Ascending aorta (tissue), 2 donors: ENCODE measurements at places on chromosomes 7 and 10. TPM values are rescaled to one million over a fixed set of nuclear protein-coding genes. Genes with fewer than 3 reads are reported as not detected.

Gene CLDN4
- 0.21 TPM for total RNA-seq

DNA sequence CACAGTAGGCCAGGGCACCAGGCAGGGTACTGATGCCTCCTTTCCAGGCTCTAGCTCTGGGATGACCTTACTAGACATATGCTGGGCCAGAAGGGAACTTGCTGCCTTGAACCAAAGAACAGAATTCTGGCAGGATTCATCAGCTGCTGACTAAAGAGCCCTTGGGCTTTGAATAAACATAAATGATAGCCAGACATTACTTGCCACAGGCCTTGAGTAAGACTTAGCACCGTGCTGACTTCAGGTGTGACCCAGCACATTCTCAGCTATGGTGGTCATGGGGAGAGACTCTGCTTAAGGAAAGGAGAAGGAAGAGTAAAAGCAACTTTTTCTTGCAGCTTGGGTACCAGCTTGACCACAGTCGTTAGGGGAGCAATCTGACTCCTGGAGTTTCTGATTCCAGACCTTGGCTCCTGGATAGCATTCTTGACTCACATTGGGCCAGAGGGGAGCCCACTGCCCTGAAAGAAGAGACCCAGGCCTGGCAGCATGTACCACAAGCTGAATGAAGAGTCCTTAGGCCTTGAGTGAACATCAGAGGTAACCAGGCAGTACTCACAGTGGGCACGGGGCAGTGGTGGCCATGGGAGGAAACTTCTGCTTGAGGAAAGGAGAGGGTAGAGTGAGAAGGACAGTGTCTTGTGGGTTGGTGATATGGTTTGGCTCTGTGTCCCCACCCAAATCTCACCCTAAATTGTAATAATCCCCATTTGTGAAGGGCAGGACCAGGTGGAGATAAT is 926.1 kb upstream of the SORCS1 start:
- H3K27ac ChIP-seq: no peak overlapping the region
- no peak overlapping the region for H3K4me3 ChIP-seq
- no peaks in the 10 kb centered on the region for H3K27me3 ChIP-seq
- no peaks in the 10 kb centered on the region for H3K36me3 ChIP-seq
- no peaks in the 10 kb centered on the region for H3K4me1 ChIP-seq
- no peak for DNase-seq

Gene HEPACAM2
- total RNA-seq: not detected

- H3K27ac ChIP-seq: no peak overlapping the region
- H3K4me3 ChIP-seq: no peak overlapping the region
- H3K27me3 ChIP-seq: no peaks in the 10 kb centered on the region
- DNase-seq: no peak
Measured at GRCh38 chr10:111967116-111967515, 216.4 kb downstream of the GPAM start.

DNA sequence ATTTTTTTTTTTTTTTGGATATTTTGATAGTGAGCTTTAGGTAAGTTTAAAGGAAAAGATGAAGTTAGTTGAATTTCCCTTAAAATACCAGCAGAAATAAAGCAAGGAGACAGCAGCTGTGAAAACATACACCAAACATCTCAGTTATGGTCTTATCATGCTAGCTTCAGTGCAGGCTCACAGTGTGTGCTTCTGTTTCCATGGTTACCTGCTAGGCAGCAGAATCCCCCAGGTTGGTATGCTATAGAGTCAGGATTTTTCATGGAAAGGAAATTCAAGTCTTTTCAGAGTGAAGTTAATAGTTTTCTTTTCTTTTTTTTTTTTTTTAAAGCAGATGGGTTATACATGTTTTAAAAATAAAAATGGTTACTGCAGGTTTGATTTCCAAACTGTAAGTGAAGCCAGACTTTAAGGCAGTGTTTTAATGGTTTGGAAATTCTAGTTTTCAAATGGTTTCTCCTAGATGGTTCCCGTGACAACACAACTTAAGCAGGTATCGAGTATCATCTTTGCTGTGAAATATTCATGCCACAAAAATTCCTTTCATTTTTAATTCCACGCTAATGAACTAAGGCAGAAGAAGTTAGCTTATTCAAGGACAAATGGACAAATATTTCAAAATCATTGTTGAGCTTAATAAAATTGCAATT is 230.9 kb downstream of the BICC1 start:
- H3K27me3 ChIP-seq: no peaks in the 10 kb centered on the region
- no peaks in the 10 kb centered on the region for H3K36me3 ChIP-seq
- H3K4me1 ChIP-seq: no peaks in the 10 kb centered on the region
- no peak overlapping the region for H3K27ac ChIP-seq
- H3K4me3 ChIP-seq: no peak overlapping the region

DNA sequence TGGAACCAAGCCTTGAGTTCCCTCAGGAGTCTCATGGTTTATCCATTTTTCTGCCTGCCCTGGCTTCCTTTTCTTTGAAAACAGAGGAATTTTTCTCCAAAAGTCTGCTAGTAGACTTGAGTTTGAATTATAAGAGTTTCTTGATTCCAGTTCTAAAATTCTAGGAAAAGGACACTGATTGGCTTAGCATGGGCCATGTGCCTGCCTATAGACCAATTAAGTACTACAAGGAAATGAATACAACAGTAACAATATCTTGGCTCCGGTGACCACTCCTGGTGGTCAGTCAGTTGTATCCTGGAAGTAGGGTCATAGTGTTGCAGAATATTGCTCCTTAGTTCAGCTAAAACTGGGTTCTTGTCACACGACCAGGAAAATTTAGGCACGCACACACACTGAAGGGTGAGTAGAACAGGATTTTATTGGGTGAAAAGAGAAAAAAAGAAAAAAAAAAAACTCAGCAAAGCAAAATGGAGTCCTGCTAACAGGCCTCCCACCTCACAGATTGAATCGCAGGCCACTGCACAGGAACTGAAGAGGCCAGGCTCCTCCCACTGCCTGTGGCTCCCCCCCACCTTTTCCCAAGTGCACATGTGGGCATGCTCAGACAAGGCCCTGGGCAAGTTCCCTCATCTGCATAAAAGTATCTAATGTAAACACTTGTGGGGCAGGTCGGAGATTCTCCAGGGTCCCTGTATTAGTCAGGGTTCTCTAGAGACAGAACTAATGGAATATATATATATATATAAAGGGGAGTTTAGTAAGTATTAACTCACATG is 155.1 kb downstream of the LYZL1 start:
- no peaks in the 10 kb centered on the region for H3K36me3 ChIP-seq
- no peaks in the 10 kb centered on the region for H3K4me1 ChIP-seq
- DNase-seq: no peak
- H3K27me3 ChIP-seq: no peaks in the 10 kb centered on the region

Gene IL6
- total RNA-seq: 37.3 TPM

- DNase-seq: no peak
- no peak overlapping the region for H3K27ac ChIP-seq
- H3K4me1 ChIP-seq: no peaks in the 10 kb centered on the region
- no peaks in the 10 kb centered on the region for H3K36me3 ChIP-seq
Measured at GRCh38 chr7:32075612-32076011, 5.4 kb upstream of the PDE1C start.

Gene ENO4
- not detected for total RNA-seq

DNA sequence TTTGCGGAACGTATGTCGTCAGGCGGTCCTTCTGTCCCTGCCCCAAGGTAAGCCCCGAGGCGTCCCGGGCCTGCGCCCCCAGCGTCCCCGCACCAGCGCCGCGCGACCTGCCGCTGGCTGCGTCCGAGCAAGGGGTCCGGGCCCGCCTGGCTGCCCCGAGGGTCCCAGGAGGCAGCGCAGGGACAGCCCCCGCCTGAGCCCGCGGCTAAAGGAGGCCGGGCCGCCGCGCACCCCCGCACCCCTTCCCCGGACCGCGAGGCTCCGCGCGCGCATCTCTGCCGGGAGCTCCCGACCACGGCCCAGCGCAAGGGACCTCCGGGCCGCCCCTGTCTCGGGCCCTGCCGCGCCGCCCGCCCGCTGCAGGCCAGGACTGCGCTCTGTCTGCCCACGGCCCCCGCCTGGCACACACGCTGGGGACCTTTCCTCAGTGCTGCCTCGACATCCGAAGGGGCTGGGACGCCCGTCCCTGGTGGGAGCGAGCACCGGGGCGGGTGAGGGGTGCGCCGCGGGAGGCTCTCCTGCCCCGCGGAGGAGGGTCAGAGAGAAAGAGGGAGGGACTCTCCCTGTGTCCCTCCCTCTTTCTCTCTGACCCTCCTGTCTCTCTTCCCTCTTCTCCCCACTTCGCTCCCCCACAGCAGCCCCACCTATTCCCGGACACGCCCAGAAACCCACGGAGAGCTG is 25.0 kb downstream of the SHH start:
- H3K4me1 ChIP-seq: no peaks in the 10 kb centered on the region
- DNase-seq: no peak
- H3K27me3 ChIP-seq: no peaks in the 10 kb centered on the region
- H3K36me3 ChIP-seq: peaks cover 8% of the 10 kb centered on the region

Gene CPA1
- total RNA-seq: not detected

Gene ATRNL1
- total RNA-seq: 15.4 TPM

Gene SMO
- total RNA-seq: 12.9 TPM

DNA sequence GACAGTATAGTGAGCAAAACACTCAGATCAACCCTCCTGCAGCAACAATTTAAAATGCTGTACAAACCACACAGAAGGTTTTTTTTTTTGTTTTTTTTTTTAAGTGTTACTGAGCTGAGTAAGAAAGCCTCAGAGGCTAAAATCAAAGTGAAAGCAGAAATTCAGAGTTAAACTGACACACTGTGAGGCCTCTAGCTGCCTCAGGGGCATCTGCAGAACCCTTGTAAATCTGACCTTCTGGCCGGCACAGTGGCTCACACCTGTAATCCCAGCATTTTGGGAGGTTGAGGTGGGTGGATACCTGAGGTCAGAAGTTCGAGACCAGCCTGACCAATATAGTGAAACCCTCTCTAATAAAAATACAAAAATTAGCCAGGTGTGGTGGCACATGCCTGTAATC is 7.4 kb upstream of the GNA12 start:
- H3K27me3 ChIP-seq: no peaks in the 10 kb centered on the region
- no peak overlapping the region for H3K27ac ChIP-seq
- no peak for DNase-seq
- H3K36me3 ChIP-seq: no peaks in the 10 kb centered on the region
- H3K4me1 ChIP-seq: no peaks in the 10 kb centered on the region

Gene CFAP46
- total RNA-seq: not detected

DNA sequence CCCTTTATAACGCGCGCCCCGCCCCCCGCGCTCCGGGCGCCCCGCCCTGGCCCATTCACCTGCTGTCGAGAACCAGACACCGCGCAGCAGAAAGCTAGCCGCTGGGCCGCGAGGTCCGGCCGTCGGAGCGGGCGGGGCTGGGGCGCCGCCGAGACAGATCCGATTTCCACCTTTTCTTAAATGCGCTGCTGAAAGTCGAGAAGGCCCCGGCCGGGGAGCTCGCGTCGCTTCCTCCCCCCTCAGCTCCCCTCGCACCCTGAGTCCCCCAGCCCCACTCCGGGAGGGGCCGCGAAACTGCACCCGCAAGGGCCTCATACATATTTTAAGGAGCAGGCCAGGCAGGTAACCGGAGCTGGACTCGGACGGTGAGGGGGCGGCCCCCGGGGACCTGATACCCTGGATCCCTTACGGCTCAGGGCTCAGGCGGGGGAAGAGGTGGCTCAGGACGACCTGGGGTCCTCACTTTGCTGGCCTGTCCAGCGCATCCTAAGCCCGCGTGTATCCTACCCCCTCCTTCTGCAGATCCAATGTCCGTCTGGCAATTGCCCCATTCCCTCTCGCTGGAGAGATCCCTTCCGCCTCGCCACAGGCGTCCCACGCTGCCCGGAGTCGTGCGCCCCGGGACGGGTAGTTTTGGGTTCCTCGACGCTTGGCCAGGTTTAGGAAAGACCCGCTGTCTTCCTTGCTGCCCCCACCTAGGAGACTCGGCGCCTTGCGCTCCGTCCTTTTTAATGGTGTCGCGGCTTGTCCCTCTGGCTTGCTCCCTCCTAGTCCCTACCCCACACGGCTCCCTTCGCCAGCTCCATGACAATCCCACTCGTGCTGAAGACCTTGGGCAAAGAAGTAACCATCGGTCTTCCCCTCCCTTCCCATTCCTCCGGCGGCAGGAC is 170.6 kb downstream of the UBE2H start:
- peak overlapping the region; percentile 13 for H3K4me3 ChIP-seq
- no peak overlapping the region for H3K27ac ChIP-seq
- peaks cover 71% of the 10 kb centered on the region for H3K27me3 ChIP-seq

GRCh38 chr10:97643441-97643985 is 3.0 kb downstream of the PI4K2A start:
- no peaks in the 10 kb centered on the region for H3K27me3 ChIP-seq
- H3K4me3 ChIP-seq: no peak overlapping the region
- H3K4me1 ChIP-seq: peaks cover 13% of the 10 kb centered on the region
- no peak overlapping the region for H3K27ac ChIP-seq
- H3K36me3 ChIP-seq: peaks cover 20% of the 10 kb centered on the region

- peaks cover 4% of the 10 kb centered on the region for H3K4me1 ChIP-seq
- H3K36me3 ChIP-seq: no peaks in the 10 kb centered on the region
- no peak for DNase-seq
- H3K27me3 ChIP-seq: no peaks in the 10 kb centered on the region
- no peak overlapping the region for H3K4me3 ChIP-seq
- H3K27ac ChIP-seq: no peak overlapping the region
Measured at GRCh38 chr7:42694894-42695507, 216.9 kb downstream of the C7orf25 start.

Gene APBB1IP
- not detected for total RNA-seq

DNA sequence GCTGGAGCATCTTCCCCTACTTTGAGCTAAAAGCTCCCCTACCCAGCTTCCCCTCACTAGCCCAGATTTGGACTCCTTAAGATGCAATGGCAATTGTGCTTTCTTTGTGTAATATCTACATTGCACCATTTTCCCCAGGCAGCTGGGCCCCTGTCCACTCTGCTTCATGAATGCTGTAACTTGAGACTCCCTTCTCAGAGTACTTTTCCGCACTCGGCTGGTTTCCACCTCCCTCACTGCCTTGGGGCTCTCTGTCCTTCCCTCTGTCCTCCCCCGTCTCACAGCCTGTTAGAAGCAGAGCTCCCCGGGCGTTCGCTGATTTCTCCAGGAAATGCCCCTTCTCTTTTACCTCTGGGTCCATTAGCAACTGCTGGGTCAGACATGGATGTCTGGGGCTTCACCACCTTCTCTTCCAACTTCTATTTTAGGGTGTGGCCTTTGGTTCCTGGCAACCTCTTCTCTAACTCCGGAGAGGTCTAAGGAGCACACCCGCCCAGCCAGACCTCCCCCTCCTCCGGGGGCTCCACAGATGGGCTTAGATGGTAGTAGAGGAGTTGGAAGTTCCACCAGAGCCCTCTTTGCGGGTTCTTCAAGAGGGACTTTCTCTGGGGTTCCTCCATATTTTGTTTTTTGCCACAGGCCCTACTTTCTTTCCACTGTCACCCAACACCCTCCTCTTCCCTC is 2.9 kb upstream of the TMEM72 start:
- no peak overlapping the region for H3K27ac ChIP-seq
- no peak for DNase-seq
- no peaks in the 10 kb centered on the region for H3K4me1 ChIP-seq
- no peaks in the 10 kb centered on the region for H3K36me3 ChIP-seq
- H3K4me3 ChIP-seq: no peak overlapping the region
- H3K27me3 ChIP-seq: no peaks in the 10 kb centered on the region

Gene BET1
- total RNA-seq: 2.4 TPM

Gene FLNC
- 117 TPM for total RNA-seq

DNA sequence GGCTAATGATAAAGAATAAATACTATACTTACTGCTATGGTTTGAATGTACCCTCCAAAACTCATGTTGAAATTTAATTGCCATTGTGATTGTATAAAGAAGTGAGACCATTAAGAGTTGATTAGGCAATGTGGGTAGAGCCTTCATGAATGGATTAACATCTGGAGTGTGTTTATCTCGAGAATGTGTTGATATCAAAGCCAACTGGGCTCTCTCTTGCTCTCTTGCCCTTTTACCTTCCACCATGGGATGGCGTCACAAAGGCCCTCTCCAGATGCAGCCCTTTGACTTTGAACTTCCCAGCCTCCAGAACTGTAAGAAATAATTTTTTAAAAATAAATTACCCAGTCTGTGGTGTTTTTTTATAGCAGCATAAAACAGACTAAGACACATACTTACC is 50.1 kb upstream of the GHITM start:
- no peak for DNase-seq
- H3K36me3 ChIP-seq: no peaks in the 10 kb centered on the region
- no peaks in the 10 kb centered on the region for H3K4me1 ChIP-seq
